Skin of body (tissue), 3 donors: ENCODE measurements at places on chromosomes 5 and 9. TPM values are rescaled to one million over a fixed set of nuclear protein-coding genes. Genes with fewer than 3 reads are reported as not detected.

The GADD45G gene
- 8.3 TPM for total RNA-seq

The GLRA1 gene
- total RNA-seq: not detected

The FAXDC2 gene
- total RNA-seq: 26.7 TPM

The TPPP gene
- 1.1 TPM for total RNA-seq

The LRRC19 gene
- total RNA-seq: not detected
